Activated T-cell treated with anti-CD3 and anti-CD28 coated beads for 24 hours (primary cell): ENCODE measurements at places on chromosomes 5 and 9.

GRCh38 chr5:145697251-145697990, 137.7 kb downstream of the PRELID2 start:
- no peak for DNase-seq

GRCh38 chr9:38000332-38000731, 68.7 kb downstream of the SHB start:
- DNase-seq = no peak

- DNase-seq = no peak
Measured at GRCh38 chr5:72005671-72006070, 101.6 kb upstream of the MAP1B start.

DNA sequence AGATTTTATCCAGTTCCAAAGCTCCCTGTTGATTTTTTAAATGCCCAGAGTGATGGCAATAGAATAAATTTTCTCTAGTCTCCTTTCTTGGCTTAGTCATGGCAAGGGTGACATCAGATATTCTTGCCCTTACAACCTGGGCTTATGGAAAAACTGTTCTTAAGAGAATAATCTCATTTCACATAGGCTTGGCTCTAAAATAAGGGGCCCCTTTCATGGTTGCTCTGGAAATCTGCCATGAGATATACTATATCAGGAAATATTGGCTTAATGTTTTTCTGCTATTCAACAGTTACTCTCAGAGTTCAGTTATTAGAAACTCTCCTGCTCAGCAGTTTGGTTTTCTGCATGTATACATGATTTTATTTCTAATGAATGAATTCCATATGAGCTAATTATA, 7.8 kb downstream of the HMHB1 start:
- DNase-seq = no peak

DNA sequence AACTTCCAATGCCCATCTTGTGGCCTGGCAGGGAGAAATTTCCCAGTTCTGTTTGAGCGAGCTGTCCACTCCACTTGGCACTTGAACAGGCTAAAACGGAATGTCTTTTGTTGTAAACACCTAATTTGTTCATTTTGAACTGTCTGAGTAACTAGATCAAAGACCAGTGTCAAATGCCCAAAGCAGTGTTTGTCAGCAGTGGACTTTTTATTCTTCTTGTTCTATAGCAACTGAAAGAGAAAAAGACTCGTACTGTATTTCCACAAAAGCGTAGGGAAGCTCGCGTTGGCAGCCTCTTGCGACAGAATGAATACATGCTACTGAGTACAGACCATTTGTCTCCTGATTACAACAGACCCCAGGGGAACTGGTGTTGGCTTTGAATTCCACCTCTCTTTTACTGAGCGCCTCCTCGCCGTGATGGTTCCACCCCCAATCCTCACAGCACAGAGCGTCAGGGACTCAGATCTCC, 601.8 kb upstream of the ZNF608 start:
- no peak for DNase-seq

- DNase-seq = no peak
Measured at GRCh38 chr5:78758169-78758839, 109.7 kb upstream of the LHFPL2 start.

- DNase-seq = no peak
Measured at GRCh38 chr9:124527781-124528180, 20.6 kb upstream of the NR5A1 start.

- DNase-seq = no peak
Measured at GRCh38 chr5:150503977-150504620, 3.8 kb upstream of the NDST1 start.

DNA sequence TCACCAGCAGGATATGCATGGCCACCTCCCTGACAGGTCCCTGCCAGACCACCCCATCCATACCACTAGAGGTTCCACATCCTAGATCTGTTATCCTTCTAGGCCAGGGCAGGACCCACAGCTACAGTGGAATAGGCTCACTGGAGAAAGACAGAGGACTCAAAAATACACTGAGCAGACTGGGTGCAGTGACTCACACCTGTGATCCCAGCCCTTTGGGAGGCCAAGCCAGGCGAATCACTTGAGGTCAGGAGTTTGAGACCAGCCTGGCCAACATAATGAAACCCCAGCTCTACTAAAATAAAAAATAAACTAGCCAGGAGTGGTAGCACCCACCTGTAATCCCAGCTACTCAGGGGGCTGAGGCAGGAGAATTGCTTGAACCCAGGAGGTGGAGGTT, 56.5 kb upstream of the TESK1 start:
- DNase-seq = no peak

GRCh38 chr9:10700915-10701314, 88.1 kb upstream of the PTPRD start:
- DNase-seq = no peak

GRCh38 chr9:131937451-131937850, 142.2 kb downstream of the MED27 start:
- DNase-seq = no peak

DNA sequence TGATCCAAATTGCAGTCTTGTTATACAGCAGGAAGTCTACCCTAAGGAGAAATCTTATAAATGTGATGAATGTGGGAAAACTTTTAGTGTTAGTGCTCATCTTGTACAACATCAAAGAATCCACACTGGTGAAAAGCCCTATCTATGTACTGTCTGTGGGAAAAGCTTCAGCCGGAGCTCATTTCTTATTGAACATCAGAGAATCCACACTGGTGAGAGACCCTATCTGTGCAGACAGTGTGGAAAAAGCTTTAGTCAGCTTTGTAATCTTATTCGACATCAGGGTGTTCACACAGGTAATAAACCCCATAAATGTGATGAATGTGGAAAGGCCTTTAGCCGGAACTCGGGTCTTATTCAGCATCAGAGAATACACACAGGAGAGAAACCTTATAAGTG, 10.4 kb downstream of the ZNF189 start:
- DNase-seq = no peak

DNA sequence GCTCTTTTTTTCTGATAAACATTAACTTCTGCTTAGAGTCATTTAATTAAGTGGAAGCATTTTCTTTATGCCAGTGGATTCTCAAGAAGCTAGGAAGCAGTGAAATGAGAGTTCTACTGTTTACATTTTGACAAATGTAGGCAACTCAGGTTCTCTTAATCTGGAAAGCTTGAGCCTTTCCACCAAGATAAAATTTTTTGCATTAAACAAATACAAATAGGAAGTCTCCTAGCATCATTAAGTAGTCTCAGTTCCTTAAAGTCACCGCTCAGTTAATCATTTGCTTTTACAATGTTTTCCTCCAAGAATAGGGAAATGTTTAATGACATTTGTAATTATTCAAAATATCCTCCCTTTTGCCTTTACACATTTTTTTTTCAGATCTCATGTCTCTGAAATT, 290.4 kb upstream of the PDE4D start:
- no peak for DNase-seq

GRCh38 chr5:138699482-138699881, 53.7 kb upstream of the CTNNA1 start:
- no peak for DNase-seq

DNA sequence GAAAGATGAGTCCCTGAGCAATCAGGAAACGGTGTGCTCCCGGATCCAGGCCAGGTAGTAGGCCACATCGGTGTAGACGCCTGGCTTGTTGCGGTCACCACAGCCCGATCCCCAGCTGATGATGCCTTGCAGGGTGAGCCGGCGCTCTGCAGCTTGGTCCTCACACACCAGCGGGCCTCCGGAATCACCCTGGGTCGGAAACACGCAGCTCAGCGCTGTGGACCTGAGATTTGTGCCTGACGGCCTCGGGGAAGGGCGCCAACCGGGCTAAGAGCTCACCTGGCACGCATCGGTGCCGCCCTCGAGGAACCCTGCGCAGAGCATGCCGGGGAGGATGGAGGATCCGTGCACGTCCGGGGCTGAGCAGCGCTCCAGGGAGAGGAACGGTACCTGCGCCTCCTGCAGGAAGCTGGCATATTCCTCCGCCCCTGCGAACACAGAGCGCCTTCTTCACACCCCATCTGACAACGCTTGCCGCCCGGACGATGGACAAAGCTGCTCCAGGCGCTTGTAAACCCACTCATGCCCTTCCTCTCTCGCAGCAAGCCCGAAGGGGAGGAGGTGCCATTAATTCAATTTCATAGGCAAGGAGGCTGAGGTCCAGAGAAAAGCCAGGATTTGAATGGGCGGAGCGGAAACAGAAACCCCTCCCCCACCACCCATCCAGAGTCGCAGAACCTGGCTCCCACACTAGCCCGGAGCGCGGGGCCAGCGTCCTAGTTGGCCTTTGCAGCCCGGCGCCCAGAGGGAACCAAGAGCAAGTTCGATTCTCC, 2.0 kb upstream of the PFN3 start:
- DNase-seq = peak; percentile 61

DNA sequence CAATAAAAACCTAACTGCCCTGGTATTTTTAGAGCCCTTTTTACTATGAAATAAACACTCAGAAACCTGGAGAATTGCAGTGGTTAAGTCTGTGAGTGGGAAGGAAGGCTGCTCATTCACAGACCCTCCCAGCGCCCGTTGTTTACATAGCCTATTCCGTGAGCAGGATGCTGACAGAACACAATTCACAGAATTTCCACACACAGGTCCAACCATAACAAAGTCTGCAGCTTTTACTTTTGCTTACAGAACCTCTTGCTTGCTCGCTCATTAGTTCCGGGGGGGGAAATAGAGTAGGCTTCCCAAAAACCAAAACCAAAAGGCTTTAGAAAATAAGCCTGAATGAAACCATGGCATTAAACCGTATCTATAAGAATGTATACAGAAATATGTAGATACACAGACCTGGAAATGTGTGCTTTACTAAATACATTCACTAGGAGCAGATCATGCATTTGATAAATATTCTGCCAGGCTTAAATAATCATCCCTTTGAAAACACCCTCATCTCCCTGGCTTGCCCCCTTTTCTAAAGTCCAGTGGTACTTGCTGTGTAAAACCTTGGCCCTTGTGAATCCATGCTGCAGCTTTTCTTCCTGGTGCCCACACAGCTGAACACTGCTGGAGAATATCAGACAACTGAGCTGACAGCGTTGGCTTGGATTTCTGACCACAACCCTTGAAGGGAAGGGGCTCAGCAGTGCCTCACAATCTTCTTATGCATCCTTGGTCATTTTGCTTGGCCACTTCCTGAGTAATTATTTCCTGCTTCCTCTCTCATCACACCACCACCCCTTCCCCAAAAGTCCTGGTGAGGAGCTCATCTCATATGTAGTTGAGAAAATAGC, 128.0 kb downstream of the FANCC start:
- no peak for DNase-seq

GRCh38 chr5:157290156-157290980, 24.4 kb downstream of the CYFIP2 start:
- DNase-seq = no peak

- no peak for DNase-seq
Measured at GRCh38 chr5:143398053-143398355, 5.5 kb downstream of the NR3C1 start.

DNA sequence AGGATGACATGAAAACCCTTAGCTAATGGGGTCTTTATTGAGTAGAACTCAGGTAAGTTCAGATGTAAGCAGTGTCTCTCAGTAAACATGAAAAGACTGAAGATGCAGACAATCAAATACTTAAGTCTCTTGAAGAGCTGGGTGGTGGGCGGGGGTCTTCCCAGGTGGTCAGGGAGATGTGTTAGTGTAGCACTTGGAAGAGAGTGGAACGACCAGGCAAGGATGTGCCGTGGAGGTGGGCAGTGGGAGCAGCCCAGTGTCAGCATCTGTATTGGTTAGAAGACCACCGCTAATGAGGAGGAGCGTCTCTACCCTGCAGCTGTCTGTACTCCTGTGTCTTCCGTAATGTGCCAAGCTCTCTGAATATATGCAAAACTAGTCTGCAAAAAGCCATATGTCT, 4.4 kb downstream of the S1PR3 start:
- no peak for DNase-seq
